Activated CD4-positive, alpha-beta T cell treated with anti-CD3 and anti-CD28 coated beads for 36 hours (primary cell): ENCODE measurements at places on chromosomes 7 and 10. TPM values are rescaled to one million over a fixed set of nuclear protein-coding genes. Genes with fewer than 3 reads are reported as not detected.
A peak's percentile ranks its signal among the peaks of the same experiment; 100 is the strongest.

Gene RADIL
- total RNA-seq: 0.69 TPM

Gene ITGA8
- not detected for total RNA-seq

GRCh38 chr10:12823328-12823727 is 178.2 kb downstream of the CCDC3 start:
- H3K4me3 ChIP-seq: no peak overlapping the region
- H3K27ac ChIP-seq: peak overlapping the region; percentile 12
- H3K27me3 ChIP-seq: no peaks in the 10 kb centered on the region
- H3K36me3 ChIP-seq: peaks cover 11% of the 10 kb centered on the region
- H3K4me1 ChIP-seq: no peaks in the 10 kb centered on the region
- DNase-seq: no peak

DNA sequence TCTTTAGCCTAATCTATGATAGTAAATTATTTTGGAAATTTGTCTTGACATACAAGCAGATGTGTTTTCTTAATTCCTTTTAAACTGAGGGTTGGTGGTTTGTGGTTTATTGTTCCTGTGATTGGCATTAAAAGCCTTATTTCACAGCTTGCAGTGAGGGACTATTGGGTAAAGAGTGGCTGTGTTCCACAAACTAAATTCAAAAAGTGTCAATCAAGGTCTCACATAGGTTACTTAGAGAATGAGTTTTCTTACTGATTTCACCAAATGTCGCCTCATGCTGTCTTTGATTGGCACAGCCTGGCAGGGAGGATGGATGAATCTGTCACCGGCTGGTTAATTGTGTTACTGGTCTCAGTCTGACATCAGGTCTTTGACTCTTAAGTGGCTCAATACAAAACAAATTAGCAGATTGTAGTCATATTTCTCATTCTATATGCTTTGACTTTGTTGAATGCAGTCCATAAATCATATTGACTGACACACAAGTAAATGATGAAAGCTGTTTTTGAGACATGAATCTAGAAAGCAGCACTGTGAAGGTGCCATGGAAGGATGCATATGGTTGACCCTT is 66.8 kb upstream of the CYP26C1 start:
- DNase-seq: peak; percentile 26
- peaks cover 32% of the 10 kb centered on the region for H3K4me1 ChIP-seq
- no peaks in the 10 kb centered on the region for H3K36me3 ChIP-seq
- H3K27ac ChIP-seq: peak overlapping the region; percentile 29
- no peaks in the 10 kb centered on the region for H3K27me3 ChIP-seq

Gene COL13A1
- not detected for total RNA-seq

Gene ACSM6
- not detected for total RNA-seq

Gene IFRD1
- total RNA-seq: 48.9 TPM

- H3K27ac ChIP-seq: no peak overlapping the region
- no peaks in the 10 kb centered on the region for H3K4me1 ChIP-seq
- H3K27me3 ChIP-seq: peaks cover 2% of the 10 kb centered on the region
Measured at GRCh38 chr7:38671911-38672905, 41.0 kb upstream of the AMPH start.

Gene EN2
- not detected for total RNA-seq

DNA sequence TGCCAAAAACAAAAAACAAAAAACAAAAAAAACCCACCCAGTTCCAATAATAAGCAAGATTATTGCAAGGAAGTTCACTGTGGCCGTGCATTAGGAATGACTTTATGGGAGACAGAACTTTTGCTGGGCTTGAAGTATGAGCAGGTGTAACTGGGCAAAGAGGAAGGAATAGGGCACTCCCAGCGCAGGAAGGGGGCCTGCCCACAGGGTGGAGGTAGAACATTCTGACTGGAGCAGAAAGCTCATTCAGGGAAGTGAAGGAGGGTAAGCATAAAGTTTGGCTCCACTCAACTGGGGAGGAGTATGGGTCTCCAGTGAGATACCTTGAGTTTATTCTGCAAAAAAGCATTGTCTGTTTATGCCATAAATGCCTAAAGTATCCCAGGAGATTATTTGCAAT is 42.1 kb upstream of the WIPF3 start:
- H3K4me3 ChIP-seq: no peak overlapping the region
- H3K27ac ChIP-seq: no peak overlapping the region
- H3K36me3 ChIP-seq: no peaks in the 10 kb centered on the region
- peak; percentile 5 for DNase-seq

DNA sequence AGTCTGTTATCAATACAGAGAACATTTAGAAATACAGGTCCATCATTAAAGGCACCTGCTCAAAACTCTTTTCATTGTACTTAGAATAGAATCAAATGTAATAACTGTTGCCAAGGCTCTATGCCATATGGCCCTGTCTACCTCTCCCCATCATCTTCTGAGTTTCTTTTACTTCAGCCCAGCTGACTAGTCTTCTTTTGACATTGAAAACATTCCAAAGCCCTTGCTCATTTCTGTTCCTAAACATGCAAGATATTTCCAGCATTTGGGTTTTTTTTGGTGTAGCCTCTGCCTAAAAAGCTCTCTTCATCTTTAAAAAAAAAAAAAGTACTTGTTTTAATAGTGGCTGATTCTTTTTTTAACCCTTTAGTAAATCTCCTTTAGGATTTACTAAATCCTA is 165.5 kb upstream of the SMIM30 start:
- no peaks in the 10 kb centered on the region for H3K36me3 ChIP-seq
- H3K27ac ChIP-seq: no peak overlapping the region
- no peak overlapping the region for H3K4me3 ChIP-seq

DNA sequence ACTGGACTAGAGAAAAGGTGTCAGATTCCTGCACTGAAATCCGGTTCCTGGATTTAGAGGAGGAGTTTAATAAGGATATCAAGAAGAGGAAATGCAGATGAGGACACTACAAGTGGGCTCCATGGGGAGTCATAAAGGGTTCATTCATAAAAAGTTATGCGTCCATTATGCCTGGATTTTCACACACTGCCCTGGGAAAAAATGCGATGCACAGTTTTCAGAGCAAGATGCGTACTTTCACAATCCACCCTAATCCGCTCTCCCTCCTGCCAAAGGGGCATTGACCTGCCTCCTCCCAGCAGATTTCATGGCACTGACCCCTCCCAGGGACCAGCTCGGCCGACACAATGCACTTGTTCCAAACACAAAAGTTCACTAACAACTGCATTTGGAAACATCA is 42.2 kb upstream of the OPALIN start:
- H3K36me3 ChIP-seq: no peaks in the 10 kb centered on the region
- no peak overlapping the region for H3K27ac ChIP-seq
- DNase-seq: no peak
- H3K4me3 ChIP-seq: no peak overlapping the region

GRCh38 chr7:37820708-37821468 is 27.5 kb upstream of the NME8 start:
- H3K4me3 ChIP-seq: no peak overlapping the region
- no peaks in the 10 kb centered on the region for H3K36me3 ChIP-seq
- no peak for DNase-seq
- H3K4me1 ChIP-seq: peaks cover 11% of the 10 kb centered on the region
- H3K27ac ChIP-seq: no peak overlapping the region
- peaks cover 10% of the 10 kb centered on the region for H3K27me3 ChIP-seq

DNA sequence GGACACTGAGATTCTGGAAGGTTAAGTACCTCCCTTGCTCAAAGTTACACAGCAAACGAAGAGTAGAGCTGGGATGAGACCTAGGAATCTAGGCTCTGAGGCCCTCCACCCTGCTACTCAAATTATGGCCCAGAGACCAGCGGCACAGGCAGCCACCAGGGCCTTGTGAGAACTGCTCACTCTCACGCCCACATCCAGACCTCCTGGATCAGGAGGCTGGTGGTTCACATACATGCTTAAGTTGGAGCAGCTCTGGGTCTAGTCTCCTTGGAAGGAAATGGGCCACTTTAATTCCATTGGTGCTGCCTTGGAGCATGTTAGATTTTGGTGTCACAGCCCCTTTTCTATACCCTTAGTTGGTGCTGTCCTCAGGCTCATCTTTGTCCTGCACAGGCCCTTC is 41.9 kb downstream of the ADRA2A start:
- peaks cover 11% of the 10 kb centered on the region for H3K4me1 ChIP-seq
- peaks cover 2% of the 10 kb centered on the region for H3K27me3 ChIP-seq
- DNase-seq: no peak
- no peak overlapping the region for H3K27ac ChIP-seq
- no peak overlapping the region for H3K4me3 ChIP-seq

- H3K27ac ChIP-seq: no peak overlapping the region
- H3K4me3 ChIP-seq: no peak overlapping the region
- no peak for DNase-seq
Measured at GRCh38 chr10:13795653-13796555, 209.1 kb downstream of the PRPF18 start.

Gene PAX4
- not detected for total RNA-seq

- peaks cover 9% of the 10 kb centered on the region for H3K4me1 ChIP-seq
- H3K27ac ChIP-seq: no peak overlapping the region
- no peak overlapping the region for H3K4me3 ChIP-seq
- no peaks in the 10 kb centered on the region for H3K36me3 ChIP-seq
- no peaks in the 10 kb centered on the region for H3K27me3 ChIP-seq
- no peak for DNase-seq
Measured at GRCh38 chr7:102024769-102025391, 207.5 kb downstream of the CUX1 start.

- no peak for DNase-seq
- peaks cover 14% of the 10 kb centered on the region for H3K4me1 ChIP-seq
- no peak overlapping the region for H3K4me3 ChIP-seq
- no peaks in the 10 kb centered on the region for H3K36me3 ChIP-seq
- H3K27me3 ChIP-seq: no peaks in the 10 kb centered on the region
Measured at GRCh38 chr7:77467408-77467807, 51.3 kb upstream of the GSAP start.

DNA sequence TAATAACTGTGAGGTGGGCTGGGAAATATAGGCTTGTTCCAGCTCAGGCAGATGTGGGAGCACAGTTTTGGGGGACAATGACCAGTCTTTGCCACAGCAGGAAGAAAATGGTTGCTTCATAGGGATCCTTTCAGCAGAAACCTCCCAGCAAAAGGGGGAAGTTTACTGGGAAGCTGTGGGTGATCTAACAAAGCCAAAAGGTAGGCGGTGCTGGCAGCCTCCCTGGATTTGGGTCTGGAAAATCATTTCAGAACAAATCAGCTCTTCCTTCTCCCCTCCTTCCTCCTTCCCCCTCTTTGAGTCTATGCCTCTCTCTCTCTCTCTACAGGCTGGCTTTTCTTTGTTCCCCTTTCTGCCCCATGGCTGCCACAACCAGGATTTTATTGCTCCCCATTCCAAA is 16.2 kb downstream of the RPS24 start:
- peaks cover 11% of the 10 kb centered on the region for H3K36me3 ChIP-seq
- no peak overlapping the region for H3K4me3 ChIP-seq
- H3K4me1 ChIP-seq: peaks cover 11% of the 10 kb centered on the region
- DNase-seq: no peak

Gene MUC3A
- total RNA-seq: not detected

Gene LRGUK
- 0.14 TPM for total RNA-seq

GRCh38 chr7:48295296-48295971 is 124.2 kb downstream of the ABCA13 start:
- H3K27ac ChIP-seq: no peak overlapping the region
- DNase-seq: no peak
- peaks cover 14% of the 10 kb centered on the region for H3K27me3 ChIP-seq
